Stomach (tissue), 19 donors: ENCODE measurements at places on chromosomes 2 and 18.
A peak's percentile ranks its signal among the peaks of the same experiment; 100 is the strongest.

DNA sequence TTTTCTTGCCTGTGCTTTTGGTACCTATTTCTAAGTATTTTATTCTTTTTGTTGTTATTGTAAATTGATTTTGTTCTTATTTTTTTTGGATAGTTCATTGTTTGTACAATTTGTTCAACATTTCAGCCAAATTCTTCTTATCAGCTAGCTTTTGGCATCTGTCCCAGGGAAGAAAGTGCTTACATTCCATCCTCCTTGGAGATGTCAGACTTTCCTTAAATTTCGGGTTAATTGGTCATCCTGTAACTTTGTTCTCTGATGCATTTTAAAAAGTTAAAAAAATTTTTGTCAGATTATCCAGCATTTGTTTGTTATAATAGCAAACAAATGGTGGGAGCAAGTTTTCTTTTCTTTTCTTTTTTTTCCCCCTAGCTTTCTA is 60.3 kb downstream of the PTH2R start:
- no peak overlapping the region for H3K27ac ChIP-seq
- DNase-seq, result no peak
- no peaks in the 10 kb centered on the region for H3K27me3 ChIP-seq

- peaks cover 51% of the 10 kb centered on the region for H3K4me1 ChIP-seq
- H3K36me3 ChIP-seq, result no peaks in the 10 kb centered on the region
- DNase-seq, result peak; percentile 89
- peak overlapping the region; percentile 81 for H3K27ac ChIP-seq
Measured at GRCh38 chr2:74843899-74844298, 10.0 kb downstream of the HK2 start.

DNA sequence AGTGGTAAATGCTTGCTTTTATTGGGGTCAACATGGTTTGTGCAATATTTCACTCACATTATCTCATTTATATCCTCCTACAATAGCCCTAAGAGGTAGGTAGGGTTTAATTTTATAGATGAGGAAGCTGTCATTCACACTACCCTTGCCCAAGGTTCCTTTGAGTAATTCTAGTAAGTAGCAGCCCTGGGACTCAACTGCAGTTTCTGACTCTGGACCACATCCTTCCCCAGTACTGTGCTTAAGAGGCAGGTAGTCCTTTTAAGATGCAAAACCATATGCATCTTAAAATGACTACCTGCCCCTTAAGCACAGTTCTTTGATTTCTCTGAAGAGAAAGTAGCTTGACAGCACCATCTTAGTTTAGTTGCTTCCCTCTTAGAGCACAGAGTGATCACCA is 15.7 kb upstream of the NT5C1B start:
- no peak overlapping the region for H3K27ac ChIP-seq
- no peak for DNase-seq
- no peaks in the 10 kb centered on the region for H3K4me1 ChIP-seq
- no peaks in the 10 kb centered on the region for H3K27me3 ChIP-seq
- no peaks in the 10 kb centered on the region for H3K36me3 ChIP-seq
- H3K4me3 ChIP-seq, result no peak overlapping the region

DNA sequence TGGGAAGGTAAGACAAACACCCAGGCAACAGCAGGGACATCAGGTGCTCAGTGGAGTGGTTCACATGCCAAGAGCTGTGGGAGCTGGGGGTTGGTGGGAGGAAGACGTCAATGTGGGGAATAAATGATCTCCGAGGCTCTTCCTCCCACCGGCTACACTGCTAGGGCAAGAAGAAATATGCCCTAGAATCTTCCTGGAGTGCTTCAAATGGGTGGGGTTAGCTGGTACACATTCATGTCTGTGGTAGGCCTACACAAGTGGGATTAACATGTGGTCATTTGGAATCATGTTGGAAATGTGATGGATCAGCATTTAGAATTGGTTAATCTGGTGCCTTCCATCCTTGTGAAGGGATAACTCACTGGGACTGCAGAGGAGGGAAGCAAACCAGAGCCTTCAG is 12.4 kb upstream of the ZFP36L2 start:
- no peaks in the 10 kb centered on the region for H3K36me3 ChIP-seq
- no peak overlapping the region for H3K27ac ChIP-seq
- no peak overlapping the region for H3K4me3 ChIP-seq
